Activated CD4-positive, alpha-beta T cell treated with anti-CD3 and anti-CD28 coated beads, Interleukin-2, amount 50 U/mL, for 48 hours (primary cell): ENCODE measurements at places on chromosomes 6 and 20.

DNA sequence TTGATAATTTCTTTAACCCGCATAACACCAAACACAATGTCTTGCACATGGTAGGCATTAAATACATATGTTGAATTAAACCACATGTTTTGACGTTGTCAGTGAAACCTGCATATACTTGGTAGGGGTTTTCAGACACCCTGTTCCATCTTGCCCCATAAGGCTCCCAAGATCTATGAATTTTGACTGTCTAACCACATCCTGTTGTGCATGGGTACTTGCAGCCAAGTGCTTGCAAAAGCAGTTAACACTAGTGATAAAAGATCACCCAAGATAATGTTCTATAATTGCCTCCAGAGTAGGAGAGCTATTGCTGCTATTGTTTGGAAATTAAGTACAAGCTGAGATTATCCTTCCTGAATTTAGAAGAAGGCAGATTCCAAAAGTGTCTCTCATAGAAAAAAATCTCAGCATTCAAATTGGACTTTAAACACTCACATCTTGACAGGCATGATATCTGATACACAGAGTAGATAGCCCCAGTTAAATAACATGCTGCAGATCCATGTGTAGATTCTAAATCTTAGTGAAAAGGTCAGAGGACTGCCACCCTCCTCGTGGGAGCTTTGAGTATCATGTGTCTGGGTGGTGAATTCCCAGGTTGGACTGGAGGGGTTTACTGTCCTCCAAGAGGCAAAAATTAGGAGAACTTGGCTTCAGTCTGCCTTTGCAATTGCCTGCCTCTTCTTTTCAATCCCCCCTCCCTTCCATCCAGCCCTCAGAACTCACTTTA, 25.8 kb upstream of the CCN6 start:
- no peak for DNase-seq

GRCh38 chr6:16670183-16670582, 91.1 kb downstream of the ATXN1 start:
- no peak for DNase-seq

DNA sequence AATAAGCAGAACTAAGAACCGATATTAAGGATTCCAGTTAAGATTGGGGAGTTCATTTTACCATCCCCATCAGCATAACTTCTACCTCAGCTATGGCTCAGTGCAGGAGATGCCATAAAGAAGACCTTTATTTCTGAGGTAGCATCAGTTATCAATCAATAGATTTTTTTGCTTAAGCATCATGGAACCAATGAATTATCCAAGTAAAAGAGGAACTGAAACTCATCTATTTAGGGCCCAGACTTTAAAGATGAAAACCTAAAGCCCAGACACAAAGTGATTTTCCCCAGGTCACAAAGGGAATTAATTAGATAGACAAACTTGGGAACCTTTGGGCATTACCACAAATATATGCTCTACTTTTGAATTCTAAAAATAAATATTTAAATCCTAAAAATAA, 59.2 kb upstream of the TINAG start:
- no peak for DNase-seq

- peak; percentile 25 for DNase-seq
These were observed 511.8 kb upstream of the ZNF337 start for GRCh38 chr20:26208296-26209091.

DNA sequence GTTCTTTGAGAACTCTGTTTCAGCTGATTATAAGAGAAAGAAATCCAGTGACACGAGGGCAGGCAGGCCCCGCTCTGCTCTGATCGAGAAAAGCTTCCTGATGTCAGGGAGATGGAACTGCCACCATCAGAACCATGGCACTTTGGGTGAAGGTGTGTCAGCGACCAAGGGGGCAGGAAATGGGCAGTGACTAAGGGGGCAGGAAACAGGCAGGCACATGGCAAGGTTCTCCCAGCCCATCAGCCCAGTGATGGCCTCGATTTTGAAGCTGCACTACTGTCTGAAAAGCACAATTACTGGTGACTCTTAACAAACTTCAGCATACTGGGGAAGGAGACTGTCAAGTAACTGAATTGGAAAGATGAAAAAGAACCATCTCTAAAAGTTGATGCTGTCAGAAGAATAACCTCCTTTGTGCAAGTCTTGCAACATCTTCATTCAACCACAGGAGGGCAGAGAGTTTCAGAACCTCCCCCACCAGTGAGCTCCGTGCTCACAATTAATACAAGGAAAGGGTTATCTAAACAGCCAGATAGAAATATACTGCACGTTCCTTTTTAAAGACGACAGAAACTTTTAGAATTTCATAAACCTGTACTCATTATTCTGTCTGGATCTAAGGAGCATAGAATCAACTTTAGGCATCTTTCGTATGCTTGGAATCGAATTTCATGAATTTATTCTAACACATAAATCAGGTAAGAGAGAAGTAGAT, 39.1 kb downstream of the TMX4 start:
- peak; percentile 2 for DNase-seq

DNA sequence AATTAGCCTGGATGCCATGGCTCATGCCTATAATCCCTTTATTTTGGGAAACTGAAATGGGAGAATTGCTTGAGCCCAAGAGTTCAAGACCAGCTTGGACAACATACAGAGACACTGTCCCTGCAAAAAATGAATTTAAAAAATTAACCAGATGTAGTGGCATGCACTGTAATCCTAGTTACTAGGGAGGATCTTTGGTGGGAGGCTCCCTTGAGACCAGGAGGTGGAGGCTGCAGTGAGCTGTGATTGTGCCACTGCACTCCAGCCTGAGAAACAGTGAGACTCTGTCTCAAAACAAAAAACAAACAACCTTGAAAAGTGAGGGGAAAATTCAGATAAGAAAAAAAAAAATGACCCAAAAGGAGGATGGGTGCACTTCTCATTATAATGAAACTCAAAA, 23.4 kb downstream of the CAP2 start:
- no peak for DNase-seq

DNA sequence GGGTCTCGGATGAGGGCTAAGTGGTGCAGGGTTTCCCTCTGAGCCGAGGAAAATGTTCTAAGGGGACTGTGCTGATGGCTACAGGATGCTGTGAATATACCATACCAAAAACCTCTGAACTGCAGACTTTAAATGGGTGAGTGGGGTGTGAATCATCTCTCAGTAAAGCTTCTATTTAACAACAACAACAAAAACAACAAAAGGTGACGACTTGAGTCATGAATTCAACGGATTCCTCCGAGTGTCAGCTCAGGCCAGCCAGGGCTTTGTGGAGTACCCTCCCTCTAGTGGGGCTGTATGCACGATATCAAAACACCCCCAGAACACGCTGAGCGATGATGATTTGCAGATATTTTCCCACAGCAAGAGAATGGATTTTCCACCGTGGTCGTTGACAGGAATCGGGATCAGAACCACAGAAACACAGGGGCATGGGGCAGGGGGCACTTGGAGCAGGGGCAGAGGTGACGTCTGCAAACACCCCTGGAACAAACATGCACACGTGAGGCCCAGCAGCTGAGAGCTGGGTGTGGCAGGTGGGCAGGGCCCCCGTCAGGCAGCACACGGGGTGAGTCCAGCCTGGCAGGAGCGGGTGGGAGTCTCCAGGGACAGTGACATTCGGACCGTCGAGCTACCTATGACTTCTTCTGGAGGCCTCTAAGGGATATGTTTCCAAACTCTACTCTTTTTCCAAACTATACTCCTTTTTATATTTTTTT, 38.6 kb downstream of the SLC2A4RG start:
- DNase-seq: no peak

GRCh38 chr20:3413393-3413889, 6.0 kb upstream of the DNAAF9 start:
- DNase-seq: no peak

GRCh38 chr20:23092384-23092756, 6.2 kb upstream of the CD93 start:
- DNase-seq: no peak

- DNase-seq: no peak
These were observed 156.6 kb downstream of the NFATC2 start for GRCh38 chr20:51385646-51386530.

DNA sequence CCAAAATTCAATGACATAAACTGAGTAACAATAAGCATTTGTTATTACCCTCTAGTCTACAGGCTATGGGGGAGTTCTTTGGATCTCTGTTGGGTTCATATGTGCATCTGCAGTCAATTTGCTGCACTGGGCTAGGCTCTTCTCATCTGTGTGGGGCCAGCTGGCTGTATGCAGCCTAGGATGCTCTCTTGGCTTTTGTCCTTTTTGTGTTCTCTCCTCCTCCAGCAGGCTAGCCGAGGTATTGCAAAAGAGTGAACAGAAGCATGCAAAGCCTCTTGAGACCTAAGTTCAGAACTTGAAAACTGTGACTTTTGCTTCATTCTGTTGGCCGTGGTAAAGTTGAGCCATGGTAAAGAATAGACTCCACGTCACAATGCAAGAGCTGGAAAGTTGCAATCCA, 62.8 kb upstream of the FOXO3 start:
- peak; percentile 5 for DNase-seq

DNA sequence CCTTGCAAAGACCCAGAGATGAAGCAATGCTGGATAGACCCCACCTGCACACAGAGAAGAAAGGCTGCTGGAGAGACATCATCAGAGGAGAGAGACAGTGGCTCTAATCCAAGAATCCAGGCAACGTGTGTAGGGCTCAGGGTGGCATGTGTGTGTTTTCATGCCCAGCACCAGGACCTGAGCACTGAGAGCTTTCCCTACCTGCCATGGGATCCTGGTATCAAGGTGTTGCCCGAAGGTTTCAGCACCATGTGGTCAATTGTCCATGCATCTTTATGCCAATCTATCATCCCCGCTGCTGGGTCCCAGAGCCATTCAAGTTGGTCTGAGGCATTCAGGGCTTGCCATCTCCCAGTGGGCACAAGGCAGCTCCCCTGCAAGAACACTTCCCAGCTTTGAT, 7.5 kb upstream of the CD93 start:
- DNase-seq: no peak

DNA sequence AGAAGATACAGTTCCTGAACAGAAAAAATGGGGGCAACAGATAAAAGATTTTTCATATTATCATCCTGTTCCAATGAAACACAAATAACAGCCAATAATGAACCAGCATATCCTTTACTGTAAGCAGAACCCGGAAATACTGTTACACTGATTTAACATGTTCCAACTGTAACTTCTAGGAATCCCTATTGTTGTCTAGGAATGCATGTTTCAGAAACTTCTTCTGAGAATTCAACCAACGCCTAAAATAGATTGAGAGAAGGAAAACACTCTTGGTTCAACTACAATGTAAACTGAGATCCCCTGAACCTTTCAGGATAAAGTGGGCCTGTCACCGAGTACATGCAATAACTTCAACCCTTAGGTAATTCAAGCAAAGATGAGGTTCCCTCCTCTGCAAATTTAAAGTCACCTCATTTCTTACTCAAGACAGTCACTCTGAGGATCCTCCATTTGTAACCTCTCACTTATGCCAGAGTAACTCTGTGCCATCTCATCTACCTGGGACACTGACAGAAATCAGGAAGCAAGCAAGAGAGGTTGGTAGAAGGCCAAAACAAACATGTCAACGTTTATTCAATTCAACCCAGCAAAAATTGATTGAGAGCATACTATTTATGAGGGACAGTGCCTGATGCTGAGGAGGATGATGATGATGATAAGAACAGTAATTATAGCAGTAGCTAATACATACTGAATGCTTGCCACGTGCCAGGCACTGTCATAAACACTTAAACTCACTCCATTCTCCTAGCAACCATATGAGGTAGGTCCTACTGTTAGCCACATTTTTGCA, 14.1 kb downstream of the UBE3D start:
- DNase-seq: no peak
